ENCODE measurements at places on chromosomes 6 and 20.

GRCh38 chr6:14707971-14708465, 537.9 kb upstream of the JARID2 start:
- no peak for DNase-seq

GRCh38 chr6:39912446-39912845, 21.8 kb downstream of the MOCS1 start:
- DNase-seq: no peak

- DNase-seq: no peak
Measured at GRCh38 chr20:14264869-14265268, 72.5 kb downstream of the FLRT3 start.

DNA sequence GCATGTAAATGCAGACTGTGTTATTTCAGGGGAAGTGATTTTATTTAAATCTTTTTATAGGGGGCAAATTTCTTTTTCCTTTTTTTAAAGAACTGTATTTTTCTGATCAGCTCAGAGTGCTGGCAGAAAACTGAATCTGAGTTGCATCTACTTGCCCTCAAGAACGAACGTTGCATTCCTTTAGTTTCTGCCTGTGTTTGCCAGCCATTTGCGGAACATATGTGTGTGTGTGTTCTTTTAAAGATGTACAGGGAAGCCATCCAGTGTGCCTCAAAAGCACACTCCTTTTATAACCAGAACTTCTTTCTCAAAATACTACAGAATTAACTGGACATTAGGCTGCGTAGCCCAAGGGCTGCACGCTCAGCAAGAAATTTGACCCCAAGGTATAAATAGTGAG, 25.8 kb upstream of the INSM1 start:
- no peak for DNase-seq

GRCh38 chr6:130715058-130715457, 112.1 kb upstream of the SMLR1 start:
- DNase-seq: no peak

GRCh38 chr6:71079677-71080076, 122.8 kb upstream of the B3GAT2 start:
- DNase-seq: no peak

- no peak for DNase-seq
Measured at GRCh38 chr6:114253431-114253830, 89.4 kb downstream of the HS3ST5 start.

DNA sequence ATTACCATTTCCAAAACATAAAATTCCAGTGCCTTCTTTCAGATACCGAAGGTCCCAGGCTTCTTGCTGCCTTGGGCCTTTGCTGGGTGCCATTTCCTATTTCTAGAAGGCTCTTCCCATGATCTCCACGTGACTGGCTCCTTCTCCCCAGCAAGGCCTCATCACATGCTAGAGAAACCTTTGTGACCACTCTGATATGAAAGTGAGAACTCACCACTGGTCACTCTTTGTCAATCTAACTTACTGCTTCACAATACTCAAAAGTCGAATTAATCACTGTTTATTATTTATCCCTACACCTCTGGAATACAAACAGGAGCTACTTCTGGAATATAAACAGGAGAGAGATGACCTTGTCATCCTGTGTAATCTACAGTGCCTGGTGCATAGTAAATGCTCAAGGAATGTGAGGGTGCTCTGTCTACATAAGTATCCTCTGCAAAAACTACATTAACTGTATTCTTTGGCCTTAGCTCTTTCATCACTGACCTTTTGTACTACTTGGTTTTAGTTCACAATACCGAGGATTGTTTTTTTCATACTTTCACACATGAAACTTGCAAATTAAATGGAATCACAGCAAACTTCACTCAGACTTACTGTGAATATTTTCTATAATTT, 1.6 kb downstream of the STX7 start:
- DNase-seq: no peak

GRCh38 chr20:62164879-62165761, 17.7 kb upstream of the MTG2 start:
- DNase-seq: no peak

DNA sequence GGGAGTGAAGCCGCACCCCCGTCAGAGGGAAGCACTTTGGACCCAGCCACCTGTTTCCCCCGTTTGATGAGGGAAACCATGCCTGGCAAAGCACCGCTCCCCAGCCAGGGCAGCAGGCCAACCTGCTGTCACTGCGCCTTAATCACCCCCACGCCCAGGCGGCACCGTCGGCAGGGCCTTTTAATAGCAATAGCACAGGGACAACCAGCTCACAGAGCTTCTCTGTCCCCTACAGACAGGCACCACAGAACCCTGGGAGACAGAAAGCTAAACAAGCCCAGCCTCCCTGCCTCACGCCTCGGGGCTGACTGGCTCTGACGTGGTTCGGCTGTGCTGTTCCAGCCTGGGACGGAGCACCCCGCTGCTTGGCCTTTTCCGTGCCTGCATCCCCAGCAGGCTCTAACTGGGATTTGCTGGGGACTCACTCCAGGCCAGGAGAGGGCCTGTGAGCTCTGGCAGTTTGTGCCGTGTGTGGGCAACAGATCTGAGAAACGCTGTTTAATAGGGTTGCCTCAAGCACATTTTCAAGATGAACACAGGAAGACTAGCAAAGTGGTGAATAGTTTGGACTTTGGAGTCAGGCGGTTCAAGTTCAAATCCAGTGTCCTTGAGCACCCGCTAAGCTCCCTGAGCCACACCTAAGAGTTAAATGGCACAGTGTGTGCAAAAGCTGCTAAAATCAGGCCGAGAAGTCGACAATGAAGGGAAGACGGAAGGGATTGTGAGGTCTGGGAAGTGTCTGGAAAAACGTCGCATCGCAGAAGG, 223.8 kb downstream of the NRN1 start:
- no peak for DNase-seq

- DNase-seq: no peak
Measured at GRCh38 chr6:163543321-163543720, 128.8 kb downstream of the QKI start.

DNA sequence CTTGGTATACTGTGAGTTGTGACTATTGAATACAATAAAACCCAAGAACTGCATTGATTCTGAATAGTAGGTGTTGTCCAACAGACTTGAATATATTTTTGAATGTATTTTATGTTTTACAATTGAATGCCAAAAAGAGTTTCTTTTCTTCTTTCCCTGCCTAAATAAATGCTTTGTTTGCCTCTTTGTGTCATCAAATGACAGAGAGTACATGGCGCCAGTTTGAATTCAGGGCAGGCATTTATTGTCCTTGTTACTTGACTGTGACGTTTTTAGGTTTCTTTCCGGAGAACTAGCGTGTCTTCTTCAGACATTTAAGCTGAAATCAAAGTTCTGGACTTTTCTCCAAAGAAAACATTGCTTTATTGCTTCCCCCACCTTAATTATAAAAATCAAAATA, 16.6 kb downstream of the KIF3B start:
- DNase-seq: no peak

GRCh38 chr6:37283268-37283667, 25.3 kb upstream of the TMEM217 start:
- no peak for DNase-seq

- DNase-seq: no peak
Measured at GRCh38 chr20:23585808-23586734, 17.8 kb upstream of the CST9L start.

DNA sequence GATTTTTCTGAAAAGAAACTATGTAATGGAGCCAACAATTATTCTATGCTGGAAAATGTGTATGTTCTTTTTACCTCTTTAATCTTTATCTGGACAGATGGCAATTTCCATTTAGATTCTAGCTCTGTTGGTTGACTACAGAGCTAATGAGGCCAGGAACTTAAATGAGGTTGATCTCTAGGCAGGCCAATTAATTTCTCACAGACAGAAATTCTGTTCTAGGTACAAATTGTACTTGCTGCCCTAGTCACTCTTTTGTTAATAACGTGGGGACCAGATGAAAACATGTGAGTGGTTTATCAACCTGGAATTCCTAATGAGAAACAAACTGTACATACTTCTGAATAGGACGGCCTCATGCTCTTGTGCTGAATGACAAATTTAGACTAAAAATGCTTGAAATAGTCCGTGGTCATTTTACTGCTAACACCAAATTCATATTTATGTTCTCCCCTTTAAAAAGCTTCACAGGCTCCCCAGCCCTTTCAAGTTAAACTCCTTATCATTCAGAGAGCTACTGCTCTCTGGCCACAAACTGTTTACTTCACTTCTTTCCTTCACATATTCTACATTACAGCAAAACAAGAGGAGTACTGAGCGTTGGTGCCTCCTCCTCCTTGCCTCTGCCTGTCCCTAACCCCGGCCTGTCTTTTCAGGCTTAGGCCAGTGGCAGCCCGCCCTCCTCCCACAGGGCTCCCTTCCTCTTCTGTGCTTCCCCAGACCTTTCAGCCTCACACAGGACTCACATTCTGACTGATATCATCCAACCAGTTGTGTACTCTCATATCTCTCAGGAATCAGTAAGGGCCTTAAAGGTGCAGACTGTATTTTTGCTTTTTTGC, 41.4 kb downstream of the DTNBP1 start:
- DNase-seq: peak; percentile 14

DNA sequence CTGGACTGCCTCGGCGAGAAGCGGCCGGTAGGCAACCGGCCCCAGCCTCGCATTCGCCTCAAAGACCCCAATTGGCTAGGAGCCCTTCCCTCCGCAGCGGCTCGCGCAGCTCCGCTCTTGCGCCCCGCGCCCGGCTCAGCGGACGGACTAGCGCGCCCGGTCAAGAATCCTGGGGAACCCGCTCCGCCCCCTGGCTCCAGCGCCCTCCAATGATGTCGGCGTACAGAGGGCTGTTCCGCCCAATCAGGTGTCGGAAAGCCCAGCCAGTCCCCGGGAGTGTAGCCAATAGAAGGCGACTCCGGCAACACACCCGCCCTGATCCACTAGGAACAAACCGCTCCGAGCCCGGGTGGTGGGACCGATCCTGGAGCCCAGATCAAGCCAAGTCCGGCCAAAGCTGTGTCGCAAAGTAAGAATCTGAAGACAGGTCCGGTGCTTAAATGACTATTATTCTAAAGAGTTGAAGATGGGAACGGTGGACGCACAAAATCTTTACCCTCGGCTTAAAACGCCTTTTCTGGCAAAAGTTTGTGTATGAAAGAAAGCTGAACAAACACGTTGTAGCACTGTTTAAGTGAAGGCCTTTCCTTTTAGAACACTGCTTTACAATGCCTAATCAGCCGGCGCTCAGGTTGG, 132.2 kb downstream of the OGFRL1 start:
- DNase-seq: no peak

GRCh38 chr20:7702141-7702540, 238.1 kb downstream of the HAO1 start:
- DNase-seq: no peak

- no peak for DNase-seq
Measured at GRCh38 chr20:2246069-2246491, 49.7 kb upstream of the TGM3 start.

DNA sequence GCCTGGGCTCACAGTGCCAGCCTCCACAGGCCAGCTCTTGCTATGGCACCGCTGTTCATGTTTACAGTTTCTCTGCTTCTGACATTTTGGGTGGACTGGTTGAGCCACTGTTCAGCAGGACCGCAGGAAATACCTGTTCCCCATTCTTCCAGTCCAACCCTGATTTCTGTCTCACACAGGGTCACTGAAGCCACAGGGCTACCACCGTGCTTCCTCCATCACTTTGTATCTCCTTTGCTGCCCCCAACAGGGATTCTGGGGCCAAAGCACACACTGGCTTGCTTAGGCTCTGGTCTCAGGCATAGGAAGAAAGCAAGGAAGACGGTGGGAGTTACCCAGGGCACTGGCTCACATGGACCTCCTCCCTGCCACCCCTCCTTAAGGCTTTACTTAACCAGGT, 164.5 kb downstream of the UNC5CL start:
- DNase-seq: no peak
